ENCODE measurements at places on chromosomes 1 and 21. TPM values are rescaled to one million over a fixed set of nuclear protein-coding genes. Genes with fewer than 3 reads are reported as not detected.

DNA sequence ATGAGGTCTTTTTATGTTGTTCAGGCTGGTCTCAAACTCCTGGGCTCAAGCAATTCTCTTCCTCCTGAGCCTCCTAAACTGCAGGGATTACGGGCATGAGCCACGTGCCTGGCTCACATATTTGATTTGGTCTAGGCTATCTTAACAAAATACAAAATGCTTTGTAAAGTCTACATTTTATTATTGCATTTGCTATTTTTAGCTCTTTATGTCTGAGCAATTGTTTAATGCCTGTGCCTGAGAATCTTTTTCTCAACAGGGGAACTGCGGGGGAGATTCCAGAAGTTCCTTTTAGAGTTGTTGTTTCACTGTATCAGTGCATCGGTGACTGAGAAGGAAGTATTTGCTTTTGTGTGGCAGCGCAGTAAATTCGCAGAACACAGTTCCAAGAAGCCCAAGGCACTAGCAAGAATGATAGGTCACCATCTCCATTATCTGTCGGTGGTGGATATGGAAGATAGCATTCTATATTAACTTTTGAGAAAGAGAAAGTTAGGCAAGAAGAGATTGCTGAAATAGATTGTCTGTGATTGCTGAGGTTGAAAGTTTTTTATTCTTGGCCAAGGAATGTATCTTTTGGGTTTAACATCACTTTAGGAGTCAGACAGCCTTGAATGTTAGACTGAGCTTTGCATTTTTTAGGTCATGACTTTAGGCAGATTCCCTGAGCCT is 167.3 kb downstream of the PDE4B start:
- DNase-seq, result no peak

GRCh38 chr1:196774603-196775002 is at the start of gene CFHR3:
CFHR3 (plus strand) TSS chr1:196774840; CDS start chr1:196774887, 47 bp downstream.
- no peak for DNase-seq

GRCh38 chr1:109399326-109399957 is 1.7 kb upstream of the SORT1 start:
- no peak for DNase-seq

DNA sequence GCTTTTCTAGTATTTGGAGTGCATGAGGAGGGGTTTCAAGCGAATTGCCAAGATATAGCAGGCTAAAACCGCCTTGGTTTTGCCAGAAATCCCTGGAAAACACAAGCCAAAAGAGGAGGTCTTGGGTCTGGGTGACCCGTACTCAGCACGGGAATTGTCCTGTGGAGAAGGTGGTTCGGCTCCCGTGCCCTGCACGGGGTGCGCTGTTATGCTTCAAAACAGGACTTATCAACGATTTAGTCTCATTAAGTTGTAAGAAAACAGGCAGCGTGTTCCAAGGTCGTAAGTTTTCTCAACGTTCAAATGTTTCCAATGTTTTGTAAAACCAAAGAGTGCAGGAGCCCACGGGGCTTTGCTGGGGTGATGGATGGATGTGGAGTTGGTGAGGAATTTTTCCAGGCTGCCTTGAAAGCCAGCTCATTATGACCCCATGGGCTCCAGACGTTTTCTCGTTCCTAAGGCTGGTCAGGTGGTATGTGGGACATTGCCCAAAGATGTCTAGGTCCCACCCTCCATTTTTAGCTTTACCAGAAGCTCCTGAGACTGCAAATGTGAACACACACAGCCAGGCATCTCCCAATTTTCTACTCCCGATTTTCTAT is 75.4 kb upstream of the CLDN14 start:
- no peak for DNase-seq

GRCh38 chr1:62082456-62083363 is 111.9 kb upstream of the L1TD1 start:
- DNase-seq, result no peak

DNA sequence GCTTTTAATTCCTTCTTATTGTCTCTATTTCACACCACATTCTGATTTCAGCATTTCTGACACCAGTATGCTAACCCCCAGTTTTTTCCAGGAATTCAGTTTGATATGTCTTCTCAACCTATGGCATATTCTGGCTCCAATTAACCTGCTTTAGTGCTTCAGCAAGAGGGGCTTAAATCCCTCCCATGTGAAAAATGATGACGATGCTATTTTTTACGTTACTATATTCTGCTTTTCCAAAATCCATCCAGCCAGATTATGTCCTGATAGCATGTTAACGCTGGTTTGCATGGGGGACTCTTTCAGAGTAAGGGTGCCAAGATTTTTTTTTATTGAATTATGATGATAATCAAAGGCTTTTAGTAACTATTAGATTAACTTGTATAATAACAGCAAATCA is 163.3 kb upstream of the ADAMTS5 start:
- no peak for DNase-seq

DNA sequence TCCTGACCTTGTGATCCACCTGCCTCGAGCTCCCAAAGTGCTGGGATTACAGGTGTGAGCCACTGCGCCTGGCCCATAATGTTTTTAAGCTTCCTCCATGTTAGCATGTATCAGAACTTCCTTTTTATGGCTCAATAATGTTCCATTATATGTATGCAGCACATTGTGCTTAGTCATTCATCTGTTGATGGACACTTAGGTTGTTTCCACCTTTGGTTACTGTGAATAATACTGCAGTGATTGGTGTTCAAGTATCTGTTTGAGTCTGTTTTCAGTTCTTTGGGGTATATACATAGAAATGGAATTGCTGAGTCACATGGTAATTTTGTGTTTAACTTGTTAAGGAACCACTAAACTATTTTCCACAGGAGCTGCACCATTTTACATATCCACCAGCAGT is 17.7 kb downstream of the CMPK1 start:
- DNase-seq, result no peak

DNA sequence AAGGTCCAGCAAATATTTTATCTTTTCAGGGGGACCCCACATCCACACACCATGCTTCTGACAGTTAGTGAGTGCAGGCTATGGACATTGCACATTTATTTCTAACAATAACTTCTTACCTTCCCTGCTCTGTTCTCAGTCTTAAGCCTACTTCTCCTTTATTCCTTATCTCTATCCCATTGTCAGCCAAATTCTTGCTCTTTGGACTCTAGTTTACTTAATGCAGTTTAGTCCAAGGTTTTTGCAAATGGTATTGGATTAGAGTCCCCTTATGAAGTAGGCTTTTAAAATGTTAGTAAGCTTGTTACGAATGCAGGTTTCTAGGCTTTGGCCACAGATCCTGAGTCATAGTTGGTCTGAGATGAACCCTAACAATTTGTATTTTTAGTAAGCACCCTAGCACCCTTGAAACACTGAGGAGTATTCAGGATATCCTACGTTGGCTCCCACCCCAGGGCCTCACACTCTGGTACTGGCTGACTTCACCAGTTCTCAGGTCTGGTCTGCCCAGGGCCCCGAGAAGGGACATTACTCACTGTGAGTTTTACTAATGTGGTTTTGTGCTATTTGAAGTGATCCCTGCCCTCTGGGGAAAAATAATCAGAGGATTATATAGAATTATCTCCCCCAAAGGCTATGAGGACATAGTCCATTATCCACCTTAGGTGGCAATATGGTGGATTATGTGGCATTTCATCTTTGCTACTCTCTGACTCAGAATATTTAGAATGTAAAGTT is 239.5 kb downstream of the TGFB2 start:
- no peak for DNase-seq

- no peak for DNase-seq
Measured at GRCh38 chr1:174225499-174226204, 66.3 kb downstream of the RABGAP1L start.

DNA sequence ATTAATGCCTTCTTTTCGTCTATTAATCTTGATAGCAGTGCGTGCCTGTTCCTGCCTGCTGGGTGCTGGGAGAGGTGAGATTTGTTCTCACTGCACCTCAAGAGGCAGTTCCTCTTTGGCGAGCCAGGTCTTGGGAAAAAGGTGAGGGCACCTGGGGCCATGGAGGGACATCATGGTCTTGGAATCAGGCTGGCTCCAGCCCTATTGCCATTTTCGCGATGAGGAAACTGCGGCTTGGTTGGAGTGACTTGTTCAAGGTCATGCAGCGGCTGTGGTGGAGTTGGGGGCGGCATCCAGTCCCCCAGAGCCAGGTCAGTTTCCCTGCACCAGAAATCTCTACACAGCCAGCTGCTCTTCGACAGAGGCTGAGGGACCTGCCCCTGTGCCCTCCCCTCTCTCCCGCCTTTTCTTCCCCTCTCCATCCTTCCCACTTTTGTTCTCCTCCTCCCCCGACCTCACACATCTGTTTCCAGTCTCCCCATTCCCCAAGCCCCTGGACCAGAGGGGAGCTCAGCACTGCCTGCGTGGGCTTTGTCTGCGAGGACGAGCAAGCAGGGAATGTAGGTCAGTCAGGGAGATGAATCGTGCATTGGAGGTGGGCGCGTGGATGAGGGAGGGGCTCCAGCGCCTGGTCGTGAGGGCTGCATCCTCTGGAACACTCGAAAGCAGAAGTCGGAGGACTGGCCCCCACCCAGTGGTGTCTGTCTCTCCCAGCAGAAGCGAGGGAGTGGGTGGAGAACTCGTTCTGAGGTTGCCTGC is 135.1 kb downstream of the ACTL8 start:
- no peak for DNase-seq

DNA sequence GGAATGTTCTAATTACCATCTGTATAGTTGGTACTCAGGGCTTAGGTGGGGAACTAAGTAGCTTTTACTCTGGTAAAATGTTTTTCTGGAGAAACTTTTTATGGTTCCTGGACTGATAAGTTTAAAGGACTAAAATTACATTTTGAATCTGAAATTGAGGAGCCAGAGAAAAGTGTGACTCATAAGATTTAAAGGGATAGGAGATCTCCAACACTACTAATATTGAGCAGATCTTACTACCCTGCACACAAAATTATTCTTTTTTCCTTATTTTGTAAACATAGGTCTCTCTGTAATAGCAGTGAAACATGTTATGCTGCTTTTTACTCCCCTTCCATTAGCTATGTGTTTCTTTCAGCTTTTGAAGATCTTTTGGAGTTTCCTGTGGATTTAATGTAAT is 32.5 kb downstream of the MTF2 start:
- DNase-seq, result no peak

DNA sequence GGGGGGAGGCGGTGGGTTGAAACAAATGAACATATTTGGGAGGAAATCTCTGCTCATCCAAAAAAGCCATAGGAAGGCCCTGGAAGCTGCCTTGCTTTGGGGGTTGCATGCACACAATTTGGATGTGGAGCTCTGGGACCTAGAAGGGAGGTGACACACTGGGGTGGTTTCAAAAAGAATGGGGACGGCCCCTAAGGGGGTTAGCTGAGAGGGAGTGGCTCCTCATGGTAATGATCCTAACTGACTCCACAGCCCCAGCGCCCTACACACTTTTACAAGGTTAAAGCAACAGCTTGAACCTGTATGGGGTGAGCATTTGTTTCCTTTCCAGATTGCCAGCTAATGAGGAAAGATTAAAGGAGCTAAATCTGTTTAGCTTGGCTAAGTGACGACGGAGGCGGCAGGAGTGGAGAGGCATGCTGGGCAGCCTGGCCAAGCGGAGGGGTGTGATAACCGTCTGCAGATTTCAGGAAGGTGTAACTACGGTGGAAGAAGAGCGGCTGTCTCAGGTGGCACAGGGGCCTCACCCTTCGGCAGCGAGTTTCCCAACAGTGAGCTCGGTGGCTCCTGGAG is 107.3 kb downstream of the RNF220 start:
- no peak for DNase-seq

GRCh38 chr1:158150523-158150922 is 30.2 kb upstream of the CD1D start:
- no peak for DNase-seq

- no peak for DNase-seq
Measured at GRCh38 chr1:198186916-198187580, 30.2 kb downstream of the NEK7 start.

- no peak for DNase-seq
Measured at GRCh38 chr21:30874526-30874925, 6.9 kb downstream of the KRTAP11-1 start.

DNA sequence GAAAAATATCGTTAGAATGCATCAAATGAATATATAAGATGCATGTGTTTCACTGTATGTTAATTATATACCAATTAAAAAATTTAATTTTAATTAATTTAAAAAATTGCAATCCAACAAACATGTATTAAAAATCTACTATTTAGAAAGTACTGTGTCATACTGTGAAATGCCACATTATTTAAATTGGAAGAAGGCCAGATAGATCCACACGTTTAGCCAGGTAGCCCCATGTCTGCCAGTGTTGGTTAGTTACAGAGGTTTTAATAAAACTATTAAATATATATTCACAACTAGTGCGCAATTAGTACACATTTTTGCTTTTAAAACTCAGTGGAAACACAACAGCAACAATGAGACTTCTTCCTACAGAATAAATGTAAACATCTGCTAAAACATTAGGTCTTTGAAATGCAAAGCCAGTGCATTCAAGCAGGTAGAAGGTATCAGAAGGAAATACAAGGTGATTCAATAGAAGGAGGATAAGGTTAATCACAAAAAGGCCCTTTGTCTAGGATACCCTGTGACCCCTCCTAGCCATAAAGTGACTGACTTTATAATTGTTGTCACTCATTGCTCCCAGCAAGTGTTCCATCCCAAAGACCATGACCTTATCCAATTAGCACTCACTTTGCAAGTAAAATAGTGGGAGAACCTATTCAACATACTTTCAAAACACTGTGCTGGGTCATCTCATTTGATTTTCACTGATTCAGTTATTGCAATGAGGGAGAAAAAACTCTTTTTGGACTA is 211.5 kb downstream of the TTLL7 start:
- DNase-seq, result no peak

DNA sequence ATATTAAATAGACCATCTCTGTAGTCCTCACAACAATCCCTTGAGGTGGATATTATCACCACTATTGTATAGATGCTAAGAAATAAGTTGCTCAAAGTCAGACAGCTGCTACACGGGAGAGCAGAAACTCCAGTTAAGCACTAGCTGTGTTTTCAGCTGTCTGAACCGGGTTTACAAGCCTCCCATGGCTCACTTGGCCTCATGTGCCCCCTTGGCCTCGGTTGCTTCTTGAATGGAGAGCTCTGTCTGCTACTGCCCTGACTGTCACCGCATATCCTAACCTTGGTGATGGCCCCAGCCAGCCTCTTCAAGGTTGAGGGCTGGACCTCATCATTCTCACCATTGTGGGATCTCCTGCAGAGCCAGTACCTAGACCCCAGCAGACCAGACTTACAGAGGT is 123.4 kb downstream of the AK5 start:
- DNase-seq, result no peak

- DNase-seq, result no peak
Measured at GRCh38 chr21:16590186-16590585, 860.4 kb downstream of the USP25 start.

- no peak for DNase-seq
Measured at GRCh38 chr1:232066521-232066920, 439.9 kb downstream of the DISC1 start.

- no peak for DNase-seq
Measured at GRCh38 chr1:112209493-112209892, 186.5 kb upstream of the CTTNBP2NL start.

Gene CCDC30
- total RNA-seq, result 1.9 TPM

Gene PADI4
- 0.24 TPM for total RNA-seq

Gene SPRR2B
- not detected for total RNA-seq

Gene EFCAB7
- 9.0 TPM for total RNA-seq

Gene SHISAL2A
- not detected for total RNA-seq

Gene OLFML3
- total RNA-seq, result 13.8 TPM

Gene MTMR11
- 3.5 TPM for total RNA-seq

Gene RBP7
- total RNA-seq, result 39.3 TPM

Gene C2CD4D
- total RNA-seq, result not detected

Gene NHLH1
- not detected for total RNA-seq

Gene WNT3A
- not detected for total RNA-seq

Gene SLC35A3
- 9.5 TPM for total RNA-seq

Gene CD58
- 30.1 TPM for total RNA-seq

Gene HSF2BP
- total RNA-seq, result not detected

All from Right ventricle myocardium inferior (tissue), 1 donor.